Activated CD4-positive, alpha-beta T cell treated with anti-CD3 and anti-CD28 coated beads, Interleukin-2, amount 50 U/mL, for 48 hours (primary cell): ENCODE measurements at places on chromosomes 3 and 15.

DNA sequence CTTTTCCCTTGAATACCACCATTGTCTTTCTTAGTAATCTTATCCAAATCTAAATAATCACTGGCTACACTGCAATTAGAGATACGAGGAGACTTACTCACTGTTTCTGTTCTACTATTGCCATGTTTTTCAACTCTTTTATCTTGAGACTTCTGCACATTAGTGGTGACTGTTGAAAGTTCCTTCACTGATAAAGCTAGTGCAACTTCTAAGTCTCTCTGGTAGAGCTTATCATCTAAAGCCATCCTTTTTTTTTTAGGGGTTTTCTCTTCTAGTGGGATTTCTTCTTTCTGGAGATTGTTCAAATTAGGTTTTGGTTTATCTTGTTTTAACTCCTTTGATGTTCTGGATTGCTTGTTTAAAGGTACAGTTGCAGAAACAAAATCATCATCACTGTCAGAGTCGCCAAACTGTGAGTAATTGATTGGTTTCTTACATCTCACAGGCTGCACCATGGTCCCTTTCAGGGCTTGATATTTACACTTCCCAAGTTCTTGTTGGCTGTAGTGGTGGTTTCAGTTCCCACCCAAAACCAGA is 37.7 kb downstream of the NCK1 start:
- DNase-seq = no peak

DNA sequence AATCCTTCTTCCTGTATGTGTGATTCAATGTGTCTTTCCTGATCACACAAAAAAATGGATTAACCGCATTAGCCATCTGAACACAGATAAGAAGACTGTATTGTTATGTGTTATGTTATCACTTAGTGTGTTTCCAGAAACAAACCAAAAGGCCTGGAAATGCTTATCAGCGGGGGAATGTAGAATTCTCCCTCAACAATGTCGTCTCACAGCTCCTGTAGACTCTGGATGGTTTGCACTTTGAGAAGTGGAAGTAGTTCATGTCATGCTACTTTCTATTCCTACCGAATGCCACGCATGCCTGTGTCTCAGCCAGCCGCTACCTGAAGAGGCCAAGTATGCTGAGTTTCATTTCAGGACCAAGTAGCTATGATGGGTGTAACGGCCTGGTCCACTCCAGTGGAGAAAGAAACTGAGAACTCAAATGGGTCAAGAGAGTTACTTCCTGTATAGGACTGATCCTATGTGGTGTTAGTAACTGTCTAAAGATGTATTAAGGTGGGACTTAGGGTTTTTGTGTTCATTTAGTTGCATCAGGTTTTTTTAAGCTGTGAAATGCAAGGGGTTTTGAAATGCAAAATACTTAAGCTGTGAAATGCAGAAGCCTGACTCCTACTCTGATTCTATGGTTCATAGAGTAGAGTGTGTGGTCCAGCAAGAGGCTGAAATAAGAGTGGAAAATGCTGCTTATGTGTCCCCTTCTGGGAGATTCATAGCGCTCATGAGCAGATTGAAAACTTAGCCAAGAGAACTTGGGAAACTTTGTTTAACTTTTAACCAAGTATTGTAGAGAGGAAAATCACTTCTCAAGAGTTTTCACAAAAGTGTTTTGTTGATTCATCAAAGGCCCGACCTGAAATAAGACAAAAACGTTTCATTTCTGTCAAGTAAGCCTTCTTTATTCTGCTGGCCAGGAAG is 118.5 kb upstream of the LMOD3 start:
- DNase-seq = no peak

DNA sequence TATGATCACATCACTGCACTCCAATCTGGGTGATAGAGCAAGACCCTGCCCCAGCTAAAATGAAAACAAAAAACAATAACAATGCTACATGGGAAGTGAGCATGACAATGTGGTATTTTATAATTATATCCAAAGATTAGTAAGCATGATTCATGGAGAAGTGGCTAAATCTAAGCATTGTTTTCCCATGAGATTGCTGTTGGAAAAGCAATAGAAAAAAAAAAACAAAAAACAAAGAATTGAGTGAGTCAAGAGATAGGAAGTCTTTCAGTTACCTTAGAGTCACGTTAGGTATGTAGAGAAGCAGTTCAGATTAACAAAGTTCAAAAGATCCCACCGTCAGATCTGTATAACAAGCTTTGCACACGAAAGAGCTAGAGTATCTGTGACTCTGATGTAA is 210.3 kb upstream of the CNTN6 start:
- no peak for DNase-seq

DNA sequence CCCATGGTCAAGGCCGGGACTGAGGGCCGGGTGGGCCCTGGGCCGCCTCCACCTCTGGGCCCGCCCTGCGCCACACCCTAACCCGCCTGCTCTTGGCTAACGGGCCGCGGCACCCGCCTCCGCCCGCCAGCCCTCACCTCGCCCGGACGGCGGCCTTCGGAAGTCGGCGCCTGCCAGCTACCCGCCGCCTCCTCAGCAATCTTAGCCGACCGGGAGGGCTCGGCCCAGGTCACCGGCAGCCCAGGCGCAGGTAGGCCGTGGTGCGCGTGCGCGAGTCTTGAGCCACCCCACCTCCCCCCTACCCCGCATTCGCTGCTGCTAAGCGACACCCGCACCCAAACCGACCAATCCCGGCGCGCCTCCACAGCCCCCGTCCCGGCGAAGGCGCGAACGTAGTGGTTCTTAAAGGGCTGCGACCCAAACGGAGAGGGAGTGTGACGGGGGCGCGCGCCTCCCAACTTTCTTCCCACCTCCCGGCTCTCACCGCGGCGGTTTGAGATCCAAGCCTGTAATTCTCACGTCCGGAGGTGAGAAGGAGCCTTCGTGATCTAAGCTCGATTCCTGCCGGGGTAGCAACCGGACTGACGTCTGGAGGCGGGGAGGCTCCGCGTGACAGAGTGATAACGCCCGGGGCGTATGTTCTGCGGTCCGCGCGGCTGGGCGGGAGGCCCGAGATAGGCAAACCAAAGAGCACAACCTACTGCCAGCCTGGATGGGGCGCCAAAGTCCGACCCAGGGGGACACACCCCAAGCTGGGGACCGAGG is at the start of gene SEC22C:
TSS of gene SEC22C (minus strand) at position 259 of the 765 bp plus-strand sequence. CDS start 12,921 bp downstream, outside the sequence.
- DNase-seq = peak; percentile 96

GRCh38 chr3:167918008-167918596 is 177.6 kb downstream of the GOLIM4 start:
- DNase-seq = no peak

DNA sequence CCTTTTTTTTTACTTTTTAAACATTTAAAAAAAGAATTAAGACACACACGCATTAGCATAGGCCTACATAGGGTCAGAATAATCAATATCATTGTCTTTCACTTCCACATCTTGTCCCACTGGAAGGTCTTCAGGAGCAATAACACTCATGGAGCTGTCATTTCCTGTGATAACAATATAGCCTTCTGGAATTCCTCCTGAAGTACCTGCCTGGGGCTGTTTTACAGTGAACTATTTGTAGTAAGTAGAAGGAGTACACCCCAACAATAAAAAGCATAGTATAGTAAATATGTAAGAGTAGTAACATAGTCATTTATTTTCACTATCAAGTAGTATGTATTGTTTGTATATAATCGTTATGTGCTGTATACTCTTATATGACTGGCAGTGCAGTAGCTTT is 19.5 kb upstream of the CLDN18 start:
- DNase-seq = no peak

DNA sequence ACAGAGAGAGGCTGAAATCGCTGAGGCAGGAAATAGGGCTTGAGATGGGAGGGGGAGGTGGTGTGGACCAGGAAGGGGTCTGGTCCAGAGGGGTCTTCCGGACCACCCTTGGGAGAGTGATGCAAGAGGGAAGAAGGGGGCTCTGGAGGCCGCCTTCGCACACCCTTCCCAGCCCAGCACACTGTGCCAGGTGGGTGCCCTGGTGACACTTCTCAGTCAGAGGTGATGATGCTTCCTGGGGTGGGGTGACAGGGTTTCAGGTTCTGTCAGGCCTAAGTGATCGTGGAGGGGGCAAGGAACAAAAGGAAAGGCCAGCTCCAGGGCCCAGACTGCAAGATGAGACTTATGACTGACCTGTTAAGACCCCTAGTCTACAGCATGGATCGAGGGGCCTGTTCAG is 12.7 kb downstream of the SEMA3G start:
- DNase-seq = no peak

GRCh38 chr3:37912052-37912733 is 50.5 kb downstream of the CTDSPL start:
- no peak for DNase-seq

DNA sequence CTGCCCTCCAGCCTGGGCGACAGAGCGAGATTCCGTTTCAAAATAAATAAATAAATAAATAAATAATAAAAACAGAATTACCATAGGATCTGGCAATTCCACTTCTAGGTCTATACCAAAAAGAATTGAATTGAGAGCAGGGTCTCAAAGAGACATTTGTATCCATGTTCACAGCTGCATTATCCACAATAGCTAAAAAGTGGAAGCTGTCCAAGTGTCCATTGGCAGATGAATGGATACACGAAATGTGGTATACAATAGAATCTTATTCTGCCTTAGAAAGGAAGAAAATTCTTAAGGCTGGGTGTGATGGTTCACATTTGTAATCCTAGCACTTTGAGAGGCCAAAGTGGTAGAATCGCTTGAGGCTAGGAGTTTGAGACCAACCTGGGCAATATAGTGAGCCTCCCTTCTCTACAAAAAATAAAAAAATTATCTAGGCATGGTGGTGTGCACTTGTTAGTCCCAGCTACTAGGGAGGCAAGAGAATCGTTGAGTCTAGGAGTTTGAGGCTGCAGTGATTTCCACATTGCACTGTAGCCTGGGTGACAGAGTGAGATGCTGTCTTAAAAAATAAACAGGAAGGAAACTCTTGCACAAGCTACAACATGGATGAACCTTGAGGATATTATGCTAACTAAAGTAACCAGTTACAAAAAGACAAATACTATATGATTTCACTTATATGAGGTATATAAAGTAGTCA is 24.2 kb downstream of the PFKFB4 start:
- DNase-seq = no peak

GRCh38 chr3:195774917-195775316 is 36.8 kb downstream of the MUC4 start:
- peak; percentile 43 for DNase-seq

GRCh38 chr15:50315814-50316630 is 39.0 kb downstream of the GABPB1 start:
- DNase-seq = no peak

DNA sequence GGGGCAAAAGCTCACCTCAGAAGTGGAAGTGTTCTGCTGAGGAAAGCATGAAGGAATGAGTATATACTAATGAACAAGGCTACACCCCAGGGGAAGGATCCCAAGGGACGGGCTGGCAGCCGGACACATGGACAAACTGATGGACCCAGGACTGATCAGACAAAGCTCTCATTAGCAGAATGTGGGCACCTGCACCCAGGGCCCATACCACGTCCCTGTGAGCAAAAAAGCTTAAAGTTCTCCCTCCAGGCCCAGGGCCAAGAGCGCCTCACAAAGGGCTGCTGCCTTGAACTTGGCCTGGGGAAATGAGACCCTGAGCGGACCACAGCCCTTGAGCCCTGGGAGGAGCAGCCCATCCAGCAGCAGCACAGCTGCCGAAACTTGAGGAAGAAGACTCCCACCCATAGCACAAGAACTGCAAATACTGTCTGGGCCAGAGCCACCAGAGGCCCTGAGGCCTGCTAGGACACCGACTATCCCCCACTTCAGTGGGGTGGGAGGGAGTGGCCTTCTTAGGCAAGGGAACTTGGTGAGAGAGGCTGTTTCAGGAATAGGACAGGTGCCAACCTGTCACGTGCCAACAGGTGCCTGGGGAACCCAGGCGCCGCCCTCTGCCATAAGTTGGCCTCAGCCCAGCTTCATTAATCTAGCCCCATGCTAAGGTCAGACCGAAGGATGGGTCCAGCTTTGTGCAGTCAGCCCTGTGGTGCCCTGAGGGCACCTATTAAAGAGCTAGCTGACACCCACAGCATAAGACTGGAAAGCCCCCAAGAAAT is 2.3 kb upstream of the GMPPB start:
- no peak for DNase-seq

DNA sequence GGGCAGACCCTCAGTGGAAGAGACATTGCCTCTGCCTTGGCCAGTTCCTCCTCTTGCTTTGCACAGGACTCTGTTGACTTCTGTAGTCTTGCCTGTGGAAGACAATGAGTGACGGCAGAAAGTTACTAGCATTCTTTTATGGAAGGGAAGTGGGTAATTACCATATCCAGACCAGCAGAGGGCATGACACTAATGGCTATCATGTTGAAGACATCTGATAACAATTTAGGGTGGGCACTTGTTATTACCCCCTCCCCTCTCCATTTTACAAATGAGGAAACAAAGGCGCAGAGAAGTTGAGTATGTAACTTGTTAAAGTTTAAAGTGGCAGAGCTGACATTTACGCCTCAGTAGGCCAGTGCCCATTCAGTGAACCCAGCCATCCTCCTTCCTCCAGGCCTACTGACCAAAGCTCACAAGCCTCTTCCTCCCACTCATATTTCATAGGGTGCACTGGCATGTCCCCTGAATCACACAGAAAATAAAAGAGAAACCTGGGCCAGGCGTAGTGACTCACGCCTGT is 48.2 kb upstream of the FMN1 start:
- no peak for DNase-seq

- DNase-seq = peak; percentile 43
Measured at GRCh38 chr3:128714887-128715491, 11.0 kb upstream of the RAB7A start.

GRCh38 chr3:64349551-64349950 is 124.3 kb upstream of the PRICKLE2 start:
- no peak for DNase-seq

- no peak for DNase-seq
Measured at GRCh38 chr3:77530870-77531269, 491.0 kb downstream of the ROBO2 start.

GRCh38 chr3:150116196-150116595 is 145.5 kb upstream of the PFN2 start:
- no peak for DNase-seq

- no peak for DNase-seq
Measured at GRCh38 chr3:9251055-9251786, 1.8 kb upstream of the SRGAP3 start.

DNA sequence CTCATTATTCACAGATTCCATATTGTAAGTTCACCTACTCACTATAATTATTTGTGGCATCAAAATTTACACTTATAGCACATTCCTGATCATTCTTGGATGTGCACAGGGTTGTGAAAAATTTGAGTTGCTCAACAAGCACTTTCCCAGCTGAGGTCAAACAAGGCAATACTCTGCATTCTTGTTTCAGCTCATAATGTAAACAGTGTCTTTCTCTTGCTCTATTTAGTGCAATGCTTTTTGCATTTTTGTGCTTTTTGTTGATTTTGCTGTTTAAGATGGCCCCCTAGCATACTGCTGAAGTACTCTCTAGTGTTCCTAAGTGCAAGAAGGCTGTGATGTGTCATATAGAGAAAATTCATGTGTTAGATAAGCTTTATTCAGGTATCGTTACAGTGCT is 66.7 kb upstream of the TNIK start:
- no peak for DNase-seq

DNA sequence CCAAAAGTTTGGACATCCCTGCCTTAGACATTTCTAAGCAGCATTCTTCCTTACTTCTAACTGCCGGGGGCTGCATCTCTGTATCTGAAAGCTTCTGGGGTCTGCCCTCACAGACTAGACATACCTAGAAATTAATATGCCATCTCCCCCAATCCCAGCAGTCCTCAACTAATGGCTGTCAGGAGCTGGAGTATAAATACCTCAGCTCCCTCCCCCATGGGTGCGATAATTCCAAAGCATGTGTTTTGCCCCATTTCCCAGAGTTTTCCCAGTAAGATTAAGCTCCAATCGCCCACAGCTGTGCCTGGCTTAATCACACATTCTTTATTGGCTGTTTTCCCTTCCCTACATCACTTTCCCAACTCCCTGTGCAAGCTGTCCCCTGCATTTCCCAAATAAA is 13.8 kb upstream of the VPS8 start:
- no peak for DNase-seq
